ENCODE measurements at places on chromosomes 7 and 10. TPM values are rescaled to one million over a fixed set of nuclear protein-coding genes. Genes with fewer than 3 reads are reported as not detected.
A peak's percentile ranks its signal among the peaks of the same experiment; 100 is the strongest.

GRCh38 chr10:58291538-58292174 is 22.7 kb downstream of the CISD1 start:
- DNase-seq, result peak; percentile 31

Gene COL26A1
- total RNA-seq, result not detected

Gene FANK1
- 0.50 TPM for total RNA-seq

Gene OR6V1
- not detected for total RNA-seq
